Activated B cell treated with CpG ODN at 0.5 μM for 24 hours (primary cell): ENCODE measurements at places on chromosomes 13 and 19. TPM values are rescaled to one million over a fixed set of nuclear protein-coding genes. Genes with fewer than 3 reads are reported as not detected.

EXOC3L2 gene
- total RNA-seq: not detected in 2 replicates

RXFP2 gene
- total RNA-seq: not detected in 2 replicates

SLITRK1 gene
- total RNA-seq: not detected in 2 replicates

DNA sequence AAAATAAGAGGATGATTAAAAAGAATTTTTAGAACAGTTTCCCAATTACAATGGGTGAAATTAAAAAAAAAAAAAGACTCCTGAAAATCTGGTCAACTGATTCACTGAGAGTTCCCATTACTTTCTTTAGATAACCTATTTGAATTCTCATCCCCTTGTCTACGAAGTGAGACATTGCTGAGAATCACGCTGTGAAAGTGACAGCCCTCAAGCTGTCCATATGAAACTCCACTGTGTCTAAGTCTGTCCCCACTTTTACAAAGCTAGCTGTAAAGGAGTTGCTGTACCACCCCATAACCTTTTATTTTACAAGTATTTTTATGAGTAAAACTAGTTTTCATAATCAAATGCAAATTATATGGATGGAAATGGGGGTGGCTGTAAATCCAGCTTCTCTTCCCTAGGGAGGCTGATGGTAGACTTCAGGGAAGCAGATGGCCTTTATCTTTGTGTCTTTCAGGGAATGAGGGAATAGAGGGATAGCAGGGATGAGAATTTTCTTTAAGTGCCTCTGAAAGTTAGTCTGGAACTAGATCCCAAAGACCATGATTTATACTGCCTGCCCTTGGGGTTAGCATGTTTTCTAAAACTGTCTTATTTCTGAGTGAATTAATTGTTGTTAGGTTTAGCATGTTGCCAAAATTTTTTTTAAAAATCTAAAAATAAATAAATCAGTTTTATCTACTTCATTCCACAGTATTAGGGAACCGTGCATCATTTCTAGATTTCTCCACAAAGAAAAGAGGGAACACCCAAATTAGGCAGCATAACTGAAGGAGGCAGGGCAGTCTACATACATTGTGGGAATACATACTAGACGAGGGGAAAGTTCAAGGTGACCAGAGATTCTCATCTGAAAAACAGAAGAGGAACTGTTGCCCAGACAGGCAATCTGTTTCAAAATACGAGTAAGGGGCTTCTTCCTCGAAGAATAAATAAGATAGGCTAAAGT, 1219.1 kb downstream of the UQCRFS1 start:
- H3K4me3 ChIP-seq: no peak overlapping the region
- DNase-seq: no peak
- no peaks in the 10 kb centered on the region for H3K36me3 ChIP-seq
- H3K27me3 ChIP-seq: no peaks in the 10 kb centered on the region
- no peak overlapping the region for H3K27ac ChIP-seq
- H3K4me1 ChIP-seq: no peaks in the 10 kb centered on the region

DNA sequence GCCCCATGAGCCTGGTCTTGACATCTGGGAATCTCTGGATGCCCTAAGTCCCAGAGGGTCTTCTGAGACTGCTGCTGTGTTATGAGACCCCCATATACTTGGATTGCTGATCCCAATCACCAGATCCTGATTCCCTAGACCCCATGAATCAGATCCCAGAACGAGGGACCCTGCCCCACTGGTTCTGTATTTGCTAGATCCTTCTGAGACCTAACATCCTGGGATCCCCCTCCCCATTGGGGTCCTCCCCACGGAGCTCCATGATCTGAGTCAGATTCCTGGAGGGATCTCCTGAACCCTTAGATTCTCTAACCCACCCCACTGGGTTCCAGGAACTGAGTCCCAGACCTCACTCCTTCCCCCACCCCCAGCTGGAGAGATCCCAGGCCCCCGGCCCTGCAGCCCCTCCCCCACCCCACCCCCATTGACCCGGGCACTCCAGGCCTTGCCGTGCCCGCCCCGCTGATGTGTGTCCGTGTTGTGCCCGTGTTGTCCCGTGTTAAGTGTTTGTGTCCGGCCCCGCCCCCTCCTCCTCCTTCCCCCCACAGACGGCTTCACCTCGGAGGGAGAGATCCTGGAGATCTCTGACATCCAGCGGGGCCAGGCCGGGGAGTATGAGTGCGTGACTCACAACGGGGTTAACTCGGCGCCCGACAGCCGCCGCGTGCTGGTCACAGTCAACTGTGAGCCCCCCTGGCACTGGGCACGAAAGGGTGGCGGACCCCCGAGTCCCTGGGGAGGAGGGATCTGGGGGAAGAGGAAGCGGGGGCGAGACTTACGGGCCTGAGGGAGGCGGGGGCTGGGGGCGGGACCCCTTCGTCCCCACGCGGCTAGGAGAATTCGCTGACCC, 15.0 kb downstream of the IGLON5 start:
- no peak for DNase-seq
- H3K27me3 ChIP-seq: peaks cover 57% of the 10 kb centered on the region
- H3K27ac ChIP-seq: no peak overlapping the region
- H3K4me1 ChIP-seq: peaks cover 10% of the 10 kb centered on the region
- H3K4me3 ChIP-seq: no peak overlapping the region

- H3K27ac ChIP-seq: no peak overlapping the region
- H3K4me1 ChIP-seq: no peaks in the 10 kb centered on the region
- no peaks in the 10 kb centered on the region for H3K27me3 ChIP-seq
- H3K36me3 ChIP-seq: no peaks in the 10 kb centered on the region
- no peak for DNase-seq
Observed at GRCh38 chr13:52896827-52897659, 48.6 kb upstream of the PCDH8 start.

DNA sequence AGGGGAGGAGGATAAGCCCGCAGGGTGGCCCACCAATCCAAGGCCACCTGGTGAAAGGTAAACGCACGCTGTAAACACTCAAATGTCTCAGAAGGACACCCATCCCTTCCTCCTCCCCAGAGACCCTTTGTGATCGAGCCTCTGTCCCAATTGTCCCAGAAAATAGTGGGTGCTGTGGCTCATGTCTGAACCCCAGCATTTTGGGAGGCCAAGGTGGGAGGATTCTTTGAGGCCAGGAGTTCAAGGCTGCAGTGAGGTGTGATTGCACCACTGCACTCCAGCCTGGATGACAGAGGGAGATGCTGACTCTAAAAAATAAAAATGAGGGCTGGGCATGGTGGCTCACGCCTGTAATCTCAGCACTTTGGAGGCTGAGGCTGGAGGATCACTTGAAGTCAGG, 3.1 kb upstream of the ABHD17A start:
- H3K4me1 ChIP-seq: peaks cover 29% of the 10 kb centered on the region
- DNase-seq: no peak
- H3K27me3 ChIP-seq: no peaks in the 10 kb centered on the region
- H3K27ac ChIP-seq: no peak overlapping the region

DNA sequence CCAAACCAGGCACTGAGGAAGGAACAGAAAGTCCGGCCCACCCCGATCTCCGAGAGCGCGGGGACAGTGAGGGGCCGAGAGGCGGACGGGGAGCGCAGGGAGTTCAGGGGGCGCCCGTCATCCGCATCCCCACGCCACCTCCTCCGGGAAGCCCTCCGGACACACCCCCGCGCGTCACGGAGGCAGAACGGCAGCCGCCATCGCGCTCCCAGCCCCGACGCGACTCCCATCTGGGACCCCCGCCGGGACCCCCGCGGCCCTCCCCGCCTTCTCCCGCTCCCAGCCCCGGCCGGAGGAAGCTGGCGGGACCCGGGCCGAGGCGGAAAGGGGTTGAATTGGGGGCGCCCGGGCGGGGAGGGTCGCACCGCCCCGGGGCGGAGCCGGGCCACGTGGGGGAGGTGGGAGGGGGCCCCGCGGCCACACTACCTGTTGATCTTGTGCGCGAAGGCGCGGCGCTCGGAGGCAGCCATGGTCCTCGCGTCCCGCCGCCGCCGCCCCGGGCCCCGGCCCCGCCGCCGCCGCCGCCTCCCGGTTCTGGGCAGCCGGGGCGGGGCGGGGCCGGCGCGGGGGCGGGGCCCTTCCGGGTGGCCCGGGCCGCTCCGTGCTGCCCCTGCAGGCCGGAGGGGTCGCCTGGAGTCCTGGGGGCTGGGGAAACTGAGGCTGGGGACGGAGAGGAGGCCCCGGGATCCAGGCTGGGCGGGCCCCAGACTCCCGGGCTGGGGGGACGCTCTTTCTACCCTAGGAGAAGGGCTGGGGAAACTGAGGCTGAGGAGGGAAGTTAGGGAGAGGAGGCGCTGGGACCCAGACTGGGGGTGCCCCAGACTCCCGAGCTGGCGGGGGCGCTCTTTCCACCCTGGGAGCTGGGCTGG, at the start of gene DOCK6:
DOCK6 (minus strand) TSS at position 554 of the 869 bp plus-strand sequence; CDS start at position 470, 84 bp downstream.
- peak; percentile 37 for DNase-seq
- no peak within 1 kb of the TSS for H3K27ac ChIP-seq
- H3K36me3 ChIP-seq: no peaks in the 10 kb centered on the region
- peaks cover 7% of the 10 kb centered on the region for H3K4me1 ChIP-seq
- peaks cover 4% of the 10 kb centered on the region for H3K27me3 ChIP-seq

DNA sequence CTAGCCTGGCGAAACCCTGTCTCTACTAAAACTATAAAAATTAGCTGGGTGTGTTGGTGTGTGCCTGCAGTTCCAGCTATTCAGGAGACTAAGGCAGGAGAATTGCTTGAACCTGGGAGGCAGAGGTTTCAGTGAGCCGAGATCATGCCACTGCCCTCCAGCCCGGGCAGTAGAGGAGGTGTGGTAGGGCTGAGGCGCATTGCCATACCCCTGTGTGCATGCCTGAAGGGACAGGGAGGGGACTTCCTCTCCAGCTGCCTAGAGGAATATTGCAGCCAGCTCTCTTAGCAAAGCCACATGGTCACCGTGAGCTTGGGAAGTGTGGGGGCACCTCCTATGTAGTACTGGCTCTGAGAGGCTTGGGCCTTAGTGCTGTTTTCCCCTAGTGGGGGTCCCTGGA, 29.2 kb upstream of the PEPD start:
- no peak overlapping the region for H3K4me3 ChIP-seq
- H3K4me1 ChIP-seq: no peaks in the 10 kb centered on the region
- no peaks in the 10 kb centered on the region for H3K36me3 ChIP-seq
- H3K27ac ChIP-seq: no peak overlapping the region

GRCh38 chr19:31140717-31141116, 208.5 kb downstream of the TSHZ3 start:
- no peak overlapping the region for H3K27ac ChIP-seq
- H3K36me3 ChIP-seq: no peaks in the 10 kb centered on the region
- no peaks in the 10 kb centered on the region for H3K27me3 ChIP-seq
- H3K4me3 ChIP-seq: no peak overlapping the region
- no peak for DNase-seq

DNA sequence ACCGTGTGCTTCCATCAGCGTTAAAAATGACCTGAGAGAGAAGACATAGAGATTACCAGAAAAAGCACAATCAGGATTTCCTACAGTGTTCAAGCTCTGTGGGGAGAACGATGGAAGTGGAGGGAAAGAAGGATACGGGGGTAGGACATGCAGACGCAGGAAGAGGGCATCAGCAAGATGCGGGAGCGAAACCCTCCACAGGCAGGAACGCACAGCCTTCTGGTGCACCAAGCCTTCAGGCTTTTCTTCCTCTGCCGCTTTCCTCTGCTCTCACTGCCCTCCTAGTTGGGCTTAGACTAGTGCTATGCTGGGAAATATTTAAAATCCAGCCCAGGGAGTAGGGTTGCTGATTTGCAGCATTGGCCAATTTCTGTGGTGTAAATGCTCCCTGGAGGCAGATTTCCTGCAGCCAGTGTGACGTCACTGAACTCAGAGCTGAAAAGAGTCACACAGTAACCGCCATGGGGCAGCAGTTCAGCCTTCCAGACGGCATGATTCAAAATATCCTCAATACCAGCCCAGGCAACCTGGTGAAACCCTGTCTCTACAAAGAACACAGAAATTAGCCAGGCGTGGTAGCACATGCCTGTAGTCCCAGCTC, 205.1 kb upstream of the SOX1 start:
- H3K4me3 ChIP-seq: no peak overlapping the region
- no peak for DNase-seq
- no peaks in the 10 kb centered on the region for H3K27me3 ChIP-seq
- H3K4me1 ChIP-seq: no peaks in the 10 kb centered on the region
- H3K36me3 ChIP-seq: no peaks in the 10 kb centered on the region
